ENCODE measurements at places on chromosomes 3 and 15.

DNA sequence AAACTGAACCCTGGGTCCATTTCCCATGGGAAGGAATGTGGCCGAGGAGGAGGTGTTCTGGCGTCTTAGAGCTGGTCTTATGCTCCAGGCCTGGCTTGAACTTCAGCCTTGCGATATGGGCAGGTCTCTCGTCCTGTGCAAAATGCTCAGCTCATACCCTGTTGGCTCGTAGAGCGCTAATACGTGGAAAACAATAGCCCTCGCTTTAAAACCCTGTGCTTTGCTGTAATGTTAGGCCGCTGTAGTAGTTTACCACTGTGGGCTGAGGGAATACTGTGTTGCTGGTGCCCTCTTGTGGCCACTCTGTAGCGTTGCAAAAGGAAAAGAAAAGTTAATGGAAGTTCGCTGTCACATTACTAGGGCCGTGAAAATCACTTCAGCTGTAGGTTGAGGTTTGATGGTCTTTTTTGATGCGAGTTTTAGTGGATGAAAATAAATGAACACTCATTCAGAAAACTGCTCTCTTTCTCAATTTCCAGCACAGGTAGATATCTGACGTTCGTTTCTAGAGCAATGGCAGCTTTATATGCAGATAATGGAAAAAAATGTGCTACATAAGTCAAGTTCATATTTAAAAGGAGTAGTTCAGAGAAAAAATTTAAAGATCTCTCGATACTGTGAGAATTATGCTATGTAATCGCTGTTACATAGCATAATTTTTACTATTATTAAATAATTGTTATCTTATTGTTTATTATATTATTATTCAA, 92.9 kb downstream of the MCTP2 start:
- DNase-seq, result peak; percentile 85

- no peak for DNase-seq
Measured at GRCh38 chr15:62676891-62677290, 365.7 kb upstream of the TPM1 start.

DNA sequence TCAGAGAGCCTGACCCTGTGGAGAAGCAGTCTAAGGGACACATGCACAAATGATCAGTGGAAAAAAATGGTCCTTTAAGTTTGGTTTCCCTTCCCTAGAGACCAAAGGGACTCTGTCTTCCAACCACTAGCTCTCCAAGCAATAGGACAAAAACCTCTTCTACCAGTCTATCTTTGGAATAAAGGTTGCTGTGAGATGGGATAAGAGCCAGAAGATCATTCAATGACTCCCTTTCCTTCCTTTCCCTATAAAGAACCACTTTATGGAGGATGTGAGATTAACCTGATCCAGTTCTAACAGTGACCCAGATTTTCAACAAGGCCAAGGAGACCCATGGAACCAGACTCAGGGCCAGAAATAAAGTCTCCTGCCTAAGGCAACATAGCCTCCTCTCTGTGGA, 74.8 kb downstream of the DHX30 start:
- no peak for DNase-seq

GRCh38 chr3:45597581-45597980, 3.0 kb downstream of the LIMD1 start:
- DNase-seq, result no peak

DNA sequence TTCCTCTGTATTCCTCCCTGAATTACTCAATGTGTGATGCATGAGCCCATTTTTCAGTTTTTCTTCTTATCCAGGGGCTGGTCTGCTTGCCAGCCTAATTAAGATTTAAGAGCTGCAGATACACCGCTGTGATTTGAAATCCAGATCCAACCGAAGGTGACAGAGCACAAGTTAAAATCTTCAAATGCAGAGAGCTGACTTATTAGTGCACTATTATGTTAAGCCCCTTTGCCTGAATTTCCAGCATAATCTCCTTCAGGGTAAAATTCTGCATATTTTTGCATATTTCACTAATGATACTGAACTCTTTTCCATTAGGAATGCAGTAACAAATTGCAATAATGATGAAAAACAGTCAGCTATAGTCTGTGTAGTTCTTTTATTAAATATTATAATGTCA, 583.6 kb downstream of the ROBO2 start:
- DNase-seq, result no peak

- DNase-seq, result no peak
Measured at GRCh38 chr3:38022896-38023709, 6.3 kb downstream of the PLCD1 start.

- no peak for DNase-seq
Measured at GRCh38 chr15:44633603-44634002, 29.9 kb downstream of the SPG11 start.

- DNase-seq, result no peak
Measured at GRCh38 chr3:196280689-196281440, 6.7 kb downstream of the PCYT1A start.

GRCh38 chr3:169871129-169871886, 1.6 kb upstream of the LRRC31 start:
- no peak for DNase-seq

DNA sequence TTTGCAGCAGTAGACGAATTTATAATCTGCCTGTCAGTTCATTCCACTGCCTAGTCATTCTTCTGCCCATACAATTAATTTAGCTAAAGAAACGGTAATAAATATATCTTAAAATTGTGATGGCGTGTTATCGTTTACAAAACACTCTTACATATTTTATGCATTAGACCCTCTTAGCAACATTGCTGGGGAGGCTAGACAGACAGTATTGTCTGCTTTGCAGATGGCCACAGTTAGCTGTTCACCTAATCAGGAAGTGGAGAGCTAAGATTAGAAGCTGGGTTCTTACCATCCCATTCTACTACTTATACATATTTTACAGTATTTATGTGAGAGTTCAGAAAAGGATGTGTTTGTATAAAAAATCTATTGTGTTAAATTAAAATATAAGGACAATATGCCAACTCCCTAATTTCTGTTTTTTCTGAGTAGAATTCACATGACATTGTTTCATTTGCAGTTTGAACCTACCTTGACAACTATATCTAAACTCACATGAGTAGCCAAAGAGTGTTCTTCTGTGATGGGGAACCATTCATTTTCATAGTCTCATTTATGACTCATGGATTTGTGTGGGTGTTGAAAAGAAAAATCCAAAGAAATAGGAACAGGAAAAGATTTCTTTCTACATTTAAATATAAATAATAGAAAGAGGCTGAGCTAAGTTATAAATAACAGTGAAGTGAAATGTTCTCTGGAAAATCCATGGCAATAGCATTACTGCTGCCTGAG, 41.7 kb upstream of the C3orf80 start:
- no peak for DNase-seq

GRCh38 chr15:86852741-86853140, 773.1 kb downstream of the AGBL1 start:
- DNase-seq, result no peak

DNA sequence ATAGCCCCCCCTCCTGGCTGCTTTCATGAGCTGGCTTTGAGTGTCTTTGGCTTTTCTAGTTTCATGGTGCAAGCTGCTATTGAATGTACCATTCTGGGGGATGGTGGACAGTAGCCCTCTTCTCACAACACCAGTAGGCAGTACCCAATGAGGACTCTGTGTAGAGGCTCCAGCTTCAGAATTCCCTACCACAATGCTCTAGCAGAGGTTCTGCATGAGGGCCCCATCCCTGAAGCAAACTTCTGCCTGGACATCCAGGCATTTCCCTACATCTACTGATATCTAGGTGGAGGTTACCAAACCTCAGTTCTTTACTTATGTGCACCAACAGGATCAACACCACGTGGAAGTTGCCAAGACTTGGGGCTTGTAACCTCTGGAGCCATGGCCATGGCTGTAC, 1742.9 kb downstream of the SI start:
- DNase-seq, result no peak

GRCh38 chr15:76065245-76065644, 5.5 kb downstream of the TMEM266 start:
- no peak for DNase-seq

GRCh38 chr15:79212589-79213157, 69.8 kb upstream of the ANKRD34C start:
- no peak for DNase-seq

DNA sequence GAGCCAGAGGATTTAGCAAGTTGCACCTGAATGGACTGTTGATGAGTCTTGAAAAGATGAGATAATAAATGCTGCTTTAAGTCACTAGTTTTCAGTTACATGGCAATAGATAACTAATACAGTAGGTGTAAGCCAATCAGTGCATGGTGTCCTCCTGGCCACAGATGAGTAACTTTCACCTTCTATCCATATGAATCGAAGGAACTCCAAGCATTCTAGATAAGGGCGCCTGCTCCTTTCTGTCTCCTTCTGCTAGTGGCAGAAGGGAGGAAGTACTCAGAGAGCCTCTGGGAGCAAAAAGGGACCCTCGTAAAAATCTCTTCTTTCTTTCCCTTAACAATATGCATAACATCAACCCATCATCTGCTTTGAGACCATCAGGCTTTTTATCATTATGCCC, 37.3 kb downstream of the TM6SF1 start:
- no peak for DNase-seq

DNA sequence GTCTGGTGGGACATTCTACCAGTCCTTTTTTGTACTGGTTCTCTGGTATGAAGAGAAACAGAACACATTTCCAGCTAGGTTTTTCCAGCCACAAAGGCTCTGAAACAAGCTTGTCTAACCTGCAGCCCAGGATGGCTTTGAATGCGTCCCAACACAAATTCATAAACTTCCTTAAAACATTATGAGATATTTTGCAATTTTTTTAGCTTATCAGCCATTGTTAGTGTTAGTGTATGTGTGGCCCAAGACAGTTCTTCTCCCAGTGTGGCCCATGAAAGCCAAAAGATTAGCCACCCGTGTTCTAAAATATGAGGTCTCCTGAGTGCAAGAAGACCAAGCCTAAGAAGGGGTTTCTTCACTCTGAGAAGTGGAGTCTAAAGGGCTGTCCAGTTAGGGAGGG, 18.4 kb upstream of the TIMP4 start:
- DNase-seq, result no peak

GRCh38 chr15:83582381-83582780, 71.5 kb upstream of the ADAMTSL3 start:
- no peak for DNase-seq

- DNase-seq, result peak; percentile 92
Measured at GRCh38 chr3:172153335-172153861, 114.0 kb downstream of the FNDC3B start.

- DNase-seq, result no peak
Measured at GRCh38 chr3:63992516-63993209, 30.6 kb downstream of the PSMD6 start.

DNA sequence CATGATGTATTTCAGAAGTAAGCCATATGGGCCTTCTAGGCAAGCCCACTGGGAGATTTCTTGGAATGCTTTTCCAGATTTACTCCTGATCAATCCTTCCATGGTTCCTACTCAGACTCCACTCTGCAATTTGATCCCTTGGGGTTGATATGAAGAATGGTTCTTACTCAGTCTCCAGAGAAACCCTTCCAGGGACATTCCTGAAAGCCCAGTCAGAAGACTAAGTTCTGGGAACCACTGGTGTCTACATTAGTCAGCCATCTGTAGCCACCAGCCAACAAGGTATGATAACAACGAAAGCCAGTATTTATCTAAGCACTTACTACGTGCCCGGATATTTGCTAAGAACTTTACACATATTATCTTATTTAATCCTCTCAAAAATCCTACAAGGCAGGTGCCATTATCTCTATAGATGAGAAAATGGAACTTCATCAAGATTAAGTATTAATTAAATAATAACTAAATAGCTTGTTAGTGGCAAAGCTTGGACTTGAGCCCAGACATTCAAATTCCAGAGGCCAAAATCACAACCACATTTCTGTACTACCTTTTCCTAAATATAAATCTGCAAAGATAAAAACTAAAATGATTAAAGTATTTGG, 32.7 kb downstream of the ZNF385D start:
- DNase-seq, result no peak

DNA sequence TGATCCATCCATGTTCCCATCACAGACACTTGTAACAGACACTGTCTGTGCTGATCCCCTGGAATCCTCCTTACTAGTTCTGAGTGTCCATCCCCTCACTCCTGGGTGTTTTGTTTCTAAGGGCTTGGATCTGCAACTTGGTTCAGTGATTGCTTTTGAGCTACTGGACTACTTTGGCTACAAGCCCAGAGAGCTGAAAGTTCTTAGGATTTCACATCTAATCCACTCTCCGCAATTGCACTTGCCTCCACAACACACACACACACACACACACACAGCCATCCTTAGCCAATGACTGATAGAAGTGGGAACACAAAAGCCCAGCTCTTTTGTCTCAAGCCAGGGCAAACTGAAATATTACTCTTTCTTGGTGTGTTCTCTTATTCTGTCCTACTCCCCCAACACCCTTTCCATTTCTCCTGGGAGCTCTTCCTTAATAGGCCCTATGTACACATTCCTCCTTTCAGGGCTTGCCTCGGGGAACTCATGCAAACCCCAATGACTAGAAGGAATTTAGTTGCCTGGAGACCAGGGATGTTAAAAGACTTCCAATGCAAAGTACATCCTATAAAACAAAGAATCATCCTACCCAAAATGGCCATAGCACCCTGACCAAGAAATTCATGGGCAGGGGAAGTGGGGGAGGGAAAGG, 206.1 kb upstream of the UBE2E2 start:
- DNase-seq, result no peak

DNA sequence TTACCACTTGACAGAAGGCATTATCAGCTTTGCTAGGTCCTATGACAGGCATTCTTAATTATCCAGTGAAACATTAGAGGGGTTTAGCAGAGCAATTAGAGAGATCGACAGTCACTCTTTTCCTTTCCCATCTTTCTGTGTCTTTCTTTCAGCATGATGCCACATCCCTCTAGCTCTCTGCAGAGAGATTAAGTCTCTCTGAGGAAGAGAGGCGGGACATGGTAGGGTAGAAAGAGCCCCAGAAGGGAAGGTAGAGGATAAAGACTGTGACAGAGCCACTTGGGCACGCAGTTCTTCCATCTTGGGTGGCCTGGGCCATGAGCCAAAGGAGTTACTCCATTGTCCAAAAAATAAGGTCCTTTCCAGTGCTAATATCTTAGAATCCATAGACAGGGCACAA, 55.8 kb downstream of the HHLA2 start:
- DNase-seq, result no peak

DNA sequence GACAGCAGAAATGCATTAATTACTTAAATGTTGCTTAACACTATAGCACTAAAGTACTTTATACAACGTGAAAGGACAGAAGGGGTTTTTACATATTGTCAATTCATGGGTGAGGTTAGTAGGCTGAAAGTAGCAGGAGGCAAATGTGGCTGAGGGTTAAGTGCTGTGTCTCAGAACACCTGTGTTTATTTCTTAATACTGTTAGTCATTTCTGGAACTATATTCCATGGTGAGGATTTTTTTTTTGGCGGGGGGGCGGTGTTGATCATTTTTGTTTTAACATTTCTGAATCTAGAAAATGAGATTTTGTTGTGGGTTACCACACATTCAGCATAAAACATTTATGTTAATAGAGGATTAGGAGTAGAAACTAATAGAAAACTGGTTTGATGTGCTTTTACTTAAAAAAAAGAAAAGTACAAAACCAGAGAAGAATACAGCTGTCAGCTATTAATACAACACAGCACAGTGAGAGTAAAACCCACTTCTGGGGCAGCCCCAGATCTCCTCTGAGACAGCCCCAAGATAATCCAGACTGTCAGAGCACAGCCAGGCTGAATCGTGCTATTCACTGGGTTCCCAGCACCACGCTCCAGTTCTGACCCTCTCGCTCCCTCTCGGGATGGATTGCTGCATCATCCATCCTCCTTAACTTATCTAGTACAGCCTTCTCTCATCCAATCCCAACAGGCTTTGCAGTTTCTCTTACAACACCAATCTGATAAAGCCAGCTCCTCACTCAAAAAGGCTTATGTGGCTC, 307.7 kb downstream of the TUSC7 start:
- no peak for DNase-seq

GRCh38 chr15:84911879-84912660, 27.6 kb downstream of the SLC28A1 start:
- DNase-seq, result peak; percentile 83

GRCh38 chr3:58857402-58857801, 190.8 kb upstream of the FAM3D start:
- no peak for DNase-seq

All from posterior cingulate gyrus (tissue), 11 donors.